ENCODE measurements at places on chromosomes 2 and 18.

GRCh38 chr18:69947361-69948133 lies at the start of gene CD226:
Gene CD226, minus strand, starts transcription at chr18:69947873. Its CDS starts 467 bp downstream, at chr18:69947406.
- no peak for DNase-seq

GRCh38 chr2:132538331-132538855 lies 121.8 kb downstream of the GPR39 start:
- no peak for DNase-seq

GRCh38 chr2:74756356-74756890 lies 77.5 kb upstream of the HK2 start:
- no peak for DNase-seq

DNA sequence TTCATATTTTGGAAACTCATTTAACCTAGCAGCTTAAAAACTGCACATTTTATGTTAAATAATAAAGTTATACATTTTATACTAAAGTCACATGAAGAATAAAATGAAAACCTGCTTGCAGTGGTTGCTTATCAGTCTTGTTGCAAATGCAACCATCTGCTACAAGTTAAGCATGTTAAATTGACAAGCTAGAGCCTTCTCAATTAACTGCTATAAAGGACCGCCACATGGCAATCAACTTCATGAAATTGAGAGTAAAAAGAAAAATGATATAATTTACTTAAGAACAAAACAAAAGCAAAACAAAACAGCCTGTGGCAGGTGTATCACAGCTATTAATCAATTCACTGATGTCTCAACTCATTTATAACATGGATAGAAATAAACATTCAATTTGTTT lies 78.7 kb downstream of the RTTN start:
- no peak for DNase-seq

DNA sequence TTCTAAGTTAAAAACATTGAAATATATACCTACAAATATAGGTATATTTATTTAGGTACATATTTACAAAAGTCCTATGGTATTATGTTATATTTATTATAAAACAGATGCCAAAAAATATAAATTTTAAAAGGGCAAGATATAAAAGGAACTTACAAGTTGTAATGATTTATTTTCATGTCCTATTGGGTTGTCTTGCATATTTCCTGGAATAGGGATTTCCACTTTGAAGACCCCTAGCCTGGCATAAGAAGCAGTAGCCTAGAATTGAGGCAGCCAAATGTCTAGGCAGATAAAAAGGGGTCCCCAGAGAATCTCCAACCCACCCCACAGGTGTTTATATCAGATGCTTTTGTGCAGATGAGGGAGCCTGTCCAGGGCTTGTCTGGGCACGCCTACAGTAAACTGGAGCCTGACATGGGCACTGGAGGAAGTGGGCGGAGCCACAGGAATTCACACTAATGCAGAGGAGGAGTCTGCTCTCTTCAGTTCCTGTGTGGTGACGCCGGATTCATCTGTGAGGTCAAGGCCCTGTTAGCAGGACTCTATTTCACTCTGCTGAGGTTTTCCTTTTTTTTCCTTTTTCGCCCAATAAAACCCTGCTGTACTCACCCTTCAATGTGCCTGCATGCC lies 1088.9 kb upstream of the PIK3C3 start:
- peak; percentile 31 for DNase-seq

Data from fibroblast of skin of abdomen (primary cell).